ENCODE measurements at places on chromosomes 13 and 19.

DNA sequence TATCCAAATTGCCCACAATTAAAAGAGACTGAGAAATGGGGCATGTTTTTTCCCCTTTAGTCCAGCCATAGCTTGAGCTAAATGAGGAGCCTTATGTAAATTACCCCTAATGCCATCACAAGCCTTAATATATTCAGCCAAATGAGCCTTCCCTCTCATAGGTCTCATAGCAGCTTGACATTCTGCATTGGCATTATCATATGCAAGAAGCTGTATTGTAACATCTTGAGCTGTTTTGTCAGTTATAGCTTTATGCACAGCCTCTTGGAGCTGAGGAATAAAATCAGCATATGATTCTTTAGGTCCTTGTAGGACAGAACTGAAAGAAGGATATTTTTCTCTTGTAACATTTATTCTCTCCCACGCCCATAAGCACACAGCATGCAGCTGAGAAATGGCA lies 153.2 kb downstream of the ZNF486 start:
- DNase-seq: no peak

DNA sequence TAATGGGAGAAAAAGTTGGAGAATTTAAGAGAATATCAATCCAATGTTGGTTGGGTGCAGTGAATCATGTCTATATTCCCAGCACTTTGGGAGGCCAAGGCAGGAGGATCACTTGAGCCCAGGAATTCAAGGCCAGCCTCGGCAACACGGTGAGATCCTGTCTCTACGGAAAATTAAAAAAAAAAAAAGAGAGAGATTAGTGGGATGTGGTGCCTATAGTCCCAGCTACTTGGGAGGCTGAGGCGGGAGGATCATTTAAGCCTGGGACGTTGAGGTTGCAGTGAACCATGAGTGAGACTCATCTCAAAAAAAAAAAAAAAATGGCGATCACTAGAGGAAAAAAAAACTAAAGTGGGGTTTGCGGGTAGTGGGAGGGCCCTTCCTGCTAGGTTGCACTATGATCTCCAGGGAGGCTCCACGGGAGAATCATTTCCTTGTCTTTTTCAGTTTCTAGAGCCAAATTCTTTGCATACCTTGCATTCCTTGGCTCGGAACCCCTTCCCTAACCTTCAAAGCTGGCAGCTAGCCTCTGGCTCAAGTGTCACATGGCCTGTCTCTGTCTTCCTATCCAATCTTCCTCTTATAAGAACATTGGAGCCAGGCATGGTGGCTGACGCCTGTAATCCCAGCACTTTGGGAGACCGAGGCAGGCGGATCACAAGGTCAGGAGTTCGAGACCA lies 5.8 kb upstream of the ERCC2 start:
- no peak for DNase-seq

DNA sequence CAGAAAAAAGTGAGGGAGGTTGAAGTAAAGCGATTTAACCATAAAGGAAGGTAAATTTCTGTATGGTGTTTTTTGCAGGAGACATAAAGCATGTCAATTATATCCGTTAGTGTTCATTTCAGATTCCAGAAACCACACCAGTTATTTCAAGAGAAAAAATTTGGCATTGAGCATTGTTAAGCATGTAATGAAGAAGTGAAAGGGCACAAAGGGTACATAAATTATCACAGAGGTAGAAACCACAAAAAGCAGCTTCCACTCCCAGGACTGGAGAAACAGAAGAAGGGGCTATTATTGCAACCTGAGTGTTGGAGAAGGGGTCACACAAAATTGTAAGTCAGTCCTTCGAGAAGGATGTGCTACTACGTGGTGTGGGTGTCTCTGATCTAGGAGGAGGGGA lies 72.2 kb upstream of the DACH1 start:
- no peak for DNase-seq

DNA sequence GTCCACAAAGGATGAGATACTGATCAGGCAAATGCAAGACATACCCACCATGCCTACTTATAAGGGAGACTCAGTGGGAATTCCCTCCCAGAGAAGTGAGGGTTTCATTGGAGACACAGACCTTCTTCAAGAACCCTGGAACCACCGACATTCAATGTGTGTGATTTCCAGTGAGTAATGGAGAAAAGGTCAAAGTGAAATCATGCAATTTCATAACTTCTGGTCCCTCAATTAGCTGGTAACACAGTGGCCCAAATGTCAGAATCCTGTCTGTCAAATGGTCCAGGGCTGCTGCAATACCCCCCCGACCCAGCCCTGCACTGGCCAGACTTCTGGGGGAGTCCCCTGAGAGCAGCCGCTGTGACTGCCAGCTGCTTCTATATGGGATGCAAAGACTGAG lies 4.7 kb upstream of the METTL21C start:
- DNase-seq: no peak

DNA sequence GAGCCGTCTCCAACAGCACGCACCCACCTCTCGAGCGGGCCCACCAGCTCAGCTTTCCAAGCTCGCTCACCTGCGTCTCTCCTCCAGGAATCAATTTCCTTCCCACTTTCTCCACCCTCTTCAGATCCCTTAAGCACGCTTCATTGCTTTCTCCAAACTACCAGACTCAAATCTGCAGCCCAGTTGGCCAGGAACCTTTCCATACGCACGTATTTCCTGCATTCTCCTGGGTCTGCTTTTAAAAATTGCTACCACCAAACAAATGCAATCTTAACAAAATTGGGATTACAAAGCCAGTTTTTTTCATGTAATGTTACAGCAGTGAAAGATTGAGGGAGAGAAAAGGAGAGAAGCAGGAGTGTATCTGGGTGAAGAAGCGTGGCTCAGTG lies 1.5 kb downstream of the ENOX1 start:
- DNase-seq: no peak
